Thymus (tissue), 14 donors: ENCODE measurements at places on chromosomes 12 and 14. TPM values are rescaled to one million over a fixed set of nuclear protein-coding genes. Genes with fewer than 3 reads are reported as not detected.

DNA sequence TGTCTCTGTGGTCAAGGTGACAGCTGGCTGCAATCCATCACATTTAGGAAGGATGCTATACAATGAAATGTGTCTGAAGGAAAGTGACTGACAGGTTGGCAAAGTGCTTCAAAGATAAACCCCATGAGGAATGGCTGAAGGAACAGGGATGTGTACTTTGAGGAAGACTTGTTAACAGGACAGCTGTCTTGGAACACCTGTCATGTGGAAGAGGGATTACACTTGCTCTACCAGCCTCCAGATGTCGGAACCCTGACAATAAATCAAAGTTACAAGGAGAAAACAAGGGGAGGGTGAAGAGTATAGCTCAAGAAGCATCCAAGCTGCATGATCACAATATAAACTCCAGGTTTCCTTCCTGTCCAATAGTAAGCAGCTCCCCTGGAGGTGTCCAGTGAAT, 147.8 kb upstream of the TMCC3 start:
- DNase-seq, result no peak

GRCh38 chr14:50795142-50795541, 35.8 kb downstream of the NIN start:
- no peak for DNase-seq

- DNase-seq, result peak; percentile 4
Measured at GRCh38 chr12:27711317-27711682, 668 bp downstream of the MRPS35 start.

GRCh38 chr12:128859311-128859710, 6.0 kb downstream of the GLT1D1 start:
- DNase-seq, result no peak

DNA sequence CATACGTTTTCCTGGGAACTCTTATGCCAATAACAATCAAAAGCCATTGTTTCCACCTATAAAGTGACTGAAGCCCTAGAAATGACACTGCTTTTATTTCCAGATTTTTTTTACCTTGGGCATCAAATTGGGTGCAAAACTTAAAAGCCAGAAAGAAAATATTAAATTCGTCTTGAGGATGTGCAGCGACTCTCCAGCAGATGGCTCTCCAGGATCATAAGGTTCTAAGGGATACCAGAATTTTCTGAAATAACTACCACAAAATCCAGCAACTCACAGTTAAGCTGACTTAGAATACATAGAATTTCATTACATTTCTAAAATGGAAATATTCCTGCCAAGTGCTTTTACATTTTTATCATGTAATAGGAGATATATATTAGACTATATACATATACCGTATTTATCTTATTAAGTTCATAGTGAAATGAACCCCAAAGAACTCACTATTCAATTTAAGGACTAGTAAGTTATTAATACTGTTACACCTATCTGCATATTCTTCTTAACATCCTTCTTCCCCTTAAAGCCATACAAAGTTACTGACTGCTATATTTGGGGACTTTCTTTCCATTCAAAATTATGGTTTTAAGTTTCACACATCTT, 44.0 kb downstream of the ARMH4 start:
- DNase-seq, result peak; percentile 18

GRCh38 chr12:125256634-125256936, 191.3 kb downstream of the AACS start:
- no peak for DNase-seq

GRCh38 chr12:58593557-58594304, 326.6 kb downstream of the LRIG3 start:
- no peak for DNase-seq

GRCh38 chr14:101088395-101088667, 184.8 kb upstream of the RTL1 start:
- no peak for DNase-seq

- no peak for DNase-seq
Measured at GRCh38 chr14:67815573-67816225, 691 bp downstream of the ZFYVE26 start.

DNA sequence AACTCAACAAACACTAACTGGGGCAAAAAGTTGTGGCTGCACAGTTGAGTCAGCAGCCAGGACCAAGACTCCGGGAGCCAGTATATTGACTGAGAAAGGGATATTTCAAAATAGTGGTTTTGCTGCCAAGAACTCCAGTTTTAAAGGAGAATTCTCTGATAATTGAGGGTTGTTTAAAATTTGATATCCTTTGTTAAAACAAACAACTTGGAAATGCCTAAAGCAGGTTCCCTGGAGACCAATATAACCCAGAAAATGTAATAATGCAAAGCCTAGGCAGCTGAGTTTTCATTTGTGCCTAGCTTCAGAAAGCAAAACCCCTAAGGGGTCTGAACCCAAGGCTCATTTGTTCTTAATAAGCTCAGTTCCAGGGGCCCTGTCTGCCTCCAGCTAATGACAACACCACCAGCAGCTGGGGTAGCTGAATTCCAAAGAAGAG, 311.7 kb upstream of the CCDC196 start:
- no peak for DNase-seq

RHEBL1 gene
- 3.2 TPM for total RNA-seq

TCP11L2 gene
- total RNA-seq, result 18.3 TPM

IL22 gene
- total RNA-seq, result 0.38 TPM

NKX2-1 gene
- total RNA-seq, result not detected

OR4E2 gene
- total RNA-seq, result 0.09 TPM

GLIPR1L2 gene
- 0.57 TPM for total RNA-seq
